ENCODE measurements at places on chromosomes 4 and X.
A peak's percentile ranks its signal among the peaks of the same experiment; 100 is the strongest.

DNA sequence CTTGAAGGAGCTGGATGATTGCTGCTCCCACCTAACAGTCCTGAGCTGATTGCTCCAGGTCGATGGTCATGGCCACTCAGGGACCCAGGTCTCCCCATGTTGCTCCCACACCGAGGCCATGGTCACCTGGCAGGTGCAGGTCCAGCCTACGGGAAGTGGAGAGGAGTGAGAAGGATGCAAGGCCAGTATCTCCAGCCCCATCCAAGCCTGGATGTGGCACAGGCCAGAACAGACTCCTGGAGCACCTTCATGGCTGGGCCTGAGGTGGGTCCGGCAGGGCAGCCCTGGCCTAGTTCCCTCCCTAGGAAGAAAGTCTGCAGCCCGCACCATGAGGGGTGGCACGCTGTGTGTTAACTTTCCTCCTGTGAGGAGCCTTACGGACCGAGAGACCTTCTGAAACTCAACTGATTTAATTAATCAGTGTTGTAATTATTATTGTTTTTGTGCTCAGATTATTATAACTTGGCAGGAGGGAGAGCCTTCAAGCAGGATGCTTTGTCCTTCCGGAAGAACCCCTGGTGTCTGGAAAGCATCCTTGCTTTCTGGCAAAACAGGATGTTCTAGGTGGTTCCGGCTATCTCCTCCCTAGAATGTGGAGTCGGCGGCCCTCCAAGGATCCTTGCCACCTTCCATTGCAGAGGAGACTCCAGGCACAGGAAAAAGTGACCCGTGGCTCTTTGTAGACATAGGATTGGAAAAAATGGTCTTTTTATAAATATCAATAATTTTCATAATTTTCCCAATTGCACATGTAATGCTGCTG is 92.3 kb upstream of the ADRA2C start:
- no peak for DNase-seq

- no peak for DNase-seq
Measured at GRCh38 chr4:186258216-186258811, 7.7 kb upstream of the F11 start.

DNA sequence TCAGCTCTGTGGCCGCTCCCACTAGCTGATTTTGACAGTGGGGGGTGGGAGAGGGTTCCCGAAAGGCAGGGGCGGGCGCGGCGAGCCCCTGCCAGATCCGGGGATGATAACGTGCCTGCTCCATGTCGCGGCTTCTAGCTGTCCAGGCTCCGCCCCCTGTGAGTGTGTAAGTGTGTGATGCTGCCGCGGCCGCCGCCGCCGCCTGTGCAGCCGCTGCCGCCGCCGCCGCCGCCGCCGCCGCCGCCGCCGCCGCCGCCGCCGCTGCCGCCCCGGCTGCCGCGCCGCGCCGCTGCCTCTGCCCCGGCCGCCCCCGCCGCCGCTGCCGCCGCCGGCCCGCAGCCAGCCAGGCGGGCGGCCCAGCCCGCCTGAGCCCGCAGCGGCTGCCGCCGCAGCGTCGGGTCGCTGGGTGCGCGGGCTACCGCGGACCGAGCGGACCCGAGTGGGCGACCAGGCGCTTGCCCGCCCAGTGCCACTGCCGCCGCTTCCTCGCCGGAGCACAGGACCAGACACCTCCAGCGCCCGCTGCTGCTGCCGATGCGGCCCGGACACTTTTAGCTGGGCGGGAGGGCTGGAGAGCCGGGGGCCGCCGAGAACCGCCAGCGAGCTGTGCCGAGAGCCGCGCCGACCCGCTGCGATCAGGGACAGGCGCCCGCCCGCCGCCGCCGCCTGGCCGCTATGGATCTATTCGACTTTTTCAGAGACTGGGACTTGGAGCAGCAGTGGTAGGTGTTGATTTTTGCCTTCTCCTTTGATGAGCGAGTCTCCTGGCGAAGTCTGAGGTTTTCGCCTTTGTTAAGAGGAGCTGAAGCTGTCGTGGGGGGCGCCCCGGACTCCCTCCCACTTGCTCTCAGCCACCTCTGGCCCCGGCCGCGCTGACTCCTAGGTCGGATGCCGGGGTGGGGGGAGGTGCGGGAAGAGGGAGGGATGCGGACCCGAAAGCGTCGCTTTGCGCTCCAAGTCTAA is at the start of gene AFF2:
Gene AFF2, plus strand, starts transcription at position 195 of the 963 bp plus-strand sequence. Its CDS starts 481 bp downstream, at position 676.
- DNase-seq, result peak; percentile 34

GRCh38 chr4:40453912-40454311 is 118.8 kb downstream of the CHRNA9 start:
- DNase-seq, result no peak

- no peak for DNase-seq
Measured at GRCh38 chrX:8048466-8048865, 121.3 kb upstream of the PNPLA4 start.

GRCh38 chr4:102836596-102836995 is 9.2 kb upstream of the UBE2D3 start:
- DNase-seq, result no peak

- no peak for DNase-seq
Measured at GRCh38 chr4:149595500-149595899, 220.1 kb downstream of the IQCM start.
